Activated naive CD8-positive, alpha-beta T cell treated with anti-CD3 and anti-CD28 coated beads, Interleukin-2, amount 10 ng/mL, durations not matched to agents 7 days and 5 days (primary cell): ENCODE measurements at places on chromosomes 2 and 18. TPM values are rescaled to one million over a fixed set of nuclear protein-coding genes. Genes with fewer than 3 reads are reported as not detected.

Gene TBC1D8
- total RNA-seq = 0.79 TPM

Gene HAAO
- total RNA-seq = 0.28 TPM

Gene SOWAHC
- total RNA-seq = 0.11 TPM

Gene ARPC2
- 707 TPM for total RNA-seq

Gene EPHA4
- total RNA-seq = 36.4 TPM

Gene CHRNA1
- total RNA-seq = not detected

Gene AGXT
- not detected for total RNA-seq

Gene CABLES1
- total RNA-seq = 1.2 TPM

Gene CYS1
- total RNA-seq = 0.11 TPM

Gene CCDC102B
- total RNA-seq = 3.9 TPM

Gene FAP
- not detected for total RNA-seq

Gene OSBPL6
- total RNA-seq = 0.08 TPM

Gene UPP2
- not detected for total RNA-seq

Gene CEBPZOS
- 38.1 TPM for total RNA-seq

Gene NTSR2
- total RNA-seq = not detected

Gene ABCG5
- total RNA-seq = not detected

Gene DUSP2
- 50.2 TPM for total RNA-seq

Gene SERPINB8
- total RNA-seq = 7.3 TPM

Gene ITGA4
- total RNA-seq = 216 TPM

Gene KCNG2
- total RNA-seq = not detected

Gene CTDP1
- 42.5 TPM for total RNA-seq

Gene SMPD4
- total RNA-seq = 67.3 TPM

Gene IHH
- total RNA-seq = not detected

Gene CCDC141
- 15.0 TPM for total RNA-seq

Gene HOXD12
- not detected for total RNA-seq

Gene TDRD15
- not detected for total RNA-seq

Gene MOGAT1
- not detected for total RNA-seq

Gene EVA1A
- not detected for total RNA-seq

Gene FSIP2
- 0.31 TPM for total RNA-seq

Gene IL36A
- total RNA-seq = not detected

Gene GRP
- not detected for total RNA-seq

Gene TNFAIP6
- not detected for total RNA-seq

Gene CDH7
- total RNA-seq = not detected

Gene SCN7A
- not detected for total RNA-seq

Gene KLHL41
- not detected for total RNA-seq

Gene GAD1
- 1.6 TPM for total RNA-seq

Gene KCTD1
- 4.1 TPM for total RNA-seq

Gene TWIST2
- total RNA-seq = not detected

Gene SKA1
- total RNA-seq = 27.8 TPM

Gene SLC16A14
- total RNA-seq = 0.72 TPM

Gene DTNB
- total RNA-seq = 38.3 TPM

Gene DNAJC5G
- total RNA-seq = not detected

Gene CRYBA2
- not detected for total RNA-seq

Gene SERPINB13
- total RNA-seq = not detected

Gene RUFY4
- 4.9 TPM for total RNA-seq

Gene SPDYA
- total RNA-seq = 1.9 TPM

Gene COLEC12
- total RNA-seq = 0.06 TPM

Gene PLB1
- total RNA-seq = 0.43 TPM

Gene ANKRD62
- not detected for total RNA-seq

Gene OR6B2
- not detected for total RNA-seq

Gene ASB18
- not detected for total RNA-seq
